ENCODE measurements at places on chromosomes 13 and 19.

GRCh38 chr13:51912511-51913225 lies 50.9 kb downstream of the CCDC70 start:
- DNase-seq = no peak

DNA sequence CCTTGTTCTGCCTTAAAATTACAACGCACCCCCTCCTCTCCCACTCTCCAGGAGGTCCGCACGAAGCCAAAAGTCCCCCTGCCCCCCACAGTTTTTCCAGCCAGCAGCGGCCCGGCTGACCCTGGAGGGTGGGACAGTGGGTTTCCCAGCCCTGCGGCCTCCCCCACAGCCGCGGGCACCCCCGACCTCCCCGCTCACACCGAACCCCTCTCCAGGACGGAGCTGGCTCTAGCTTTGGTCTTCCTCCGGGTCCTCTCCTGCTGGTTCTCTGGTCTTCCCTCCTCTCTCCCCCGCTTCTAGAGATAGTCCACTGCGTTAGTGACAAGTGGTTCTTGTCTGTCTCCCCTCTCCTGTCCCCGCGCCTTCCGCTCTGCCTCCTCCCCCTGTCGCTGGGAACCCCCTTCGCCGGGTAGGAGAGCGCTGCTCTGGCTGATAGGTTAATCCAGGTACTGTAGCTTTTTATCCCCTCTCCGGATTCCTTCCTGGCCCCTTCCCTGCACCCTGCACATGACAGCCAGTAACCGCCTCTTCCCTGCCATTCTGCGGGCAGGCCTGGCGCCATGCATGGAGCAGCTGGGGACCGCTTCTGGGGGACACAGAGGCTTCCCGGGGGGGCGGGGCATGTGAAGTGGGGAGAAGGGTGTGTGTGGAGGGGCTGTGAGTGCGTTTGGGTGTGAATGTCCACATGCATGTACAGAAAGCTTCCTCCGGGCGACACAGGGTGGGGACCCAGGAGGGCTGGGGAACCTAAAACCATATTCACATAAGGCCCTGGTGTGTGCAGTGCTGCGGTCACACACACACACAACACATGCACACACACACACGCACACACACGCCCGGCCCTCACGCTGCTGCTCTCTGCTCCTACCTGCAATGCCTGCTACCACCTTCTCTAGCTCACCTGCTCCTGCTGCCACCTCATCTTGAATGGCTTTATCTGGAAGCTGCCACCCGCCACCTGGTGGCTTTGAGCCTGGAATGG lies 17.2 kb downstream of the PRR36 start:
- no peak for DNase-seq

DNA sequence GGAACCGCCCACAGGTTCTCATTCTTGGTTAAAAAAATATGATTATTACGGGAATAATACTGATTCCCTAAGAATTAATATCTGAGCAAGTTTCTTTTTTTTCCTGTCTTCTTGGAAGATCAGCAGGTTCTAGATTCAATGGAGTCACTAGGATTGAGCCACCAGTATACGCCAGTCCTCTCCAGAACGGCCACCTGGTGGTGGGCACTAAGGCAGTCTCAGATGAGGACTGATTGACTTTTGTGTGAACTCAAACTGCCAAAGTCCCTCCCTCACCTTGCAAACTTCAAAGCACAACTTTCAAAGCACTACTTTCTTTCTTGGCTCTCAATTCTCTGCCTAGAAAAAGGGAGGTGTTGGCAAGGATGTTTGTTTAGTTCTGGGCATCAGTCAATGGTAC lies 33.3 kb upstream of the ALOX5AP start:
- no peak for DNase-seq

GRCh38 chr13:20526664-20527063 lies 1.0 kb upstream of the CRYL1 start:
- peak; percentile 48 for DNase-seq

DNA sequence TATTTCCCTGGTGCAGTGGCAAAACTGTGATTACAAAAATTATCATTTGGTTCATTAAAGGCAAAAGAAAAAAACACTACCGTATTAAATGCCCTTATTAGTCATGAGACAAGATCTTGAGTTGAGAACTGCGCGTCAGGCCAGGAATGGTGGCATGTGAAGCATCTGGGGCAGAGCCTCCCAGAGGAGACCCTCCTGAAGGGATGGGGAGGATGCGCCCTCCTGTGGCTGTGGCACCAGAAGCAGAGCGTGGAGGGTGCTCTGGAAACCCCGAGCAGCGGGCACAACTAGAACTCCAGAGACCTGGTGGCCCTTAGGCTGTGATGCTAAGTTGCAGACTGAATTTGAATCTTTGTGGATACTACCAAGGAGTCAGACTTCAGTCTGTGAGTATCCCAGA lies 11.5 kb downstream of the CUL4A start:
- no peak for DNase-seq

GRCh38 chr19:29606420-29606747 lies 301 bp downstream of the POP4 start:
- DNase-seq = no peak

- no peak for DNase-seq
Measured at GRCh38 chr13:102873653-102874052, 27.8 kb downstream of the ERCC5 start.

- no peak for DNase-seq
Measured at GRCh38 chr13:112905619-112905989, 63.4 kb upstream of the MCF2L start.

DNA sequence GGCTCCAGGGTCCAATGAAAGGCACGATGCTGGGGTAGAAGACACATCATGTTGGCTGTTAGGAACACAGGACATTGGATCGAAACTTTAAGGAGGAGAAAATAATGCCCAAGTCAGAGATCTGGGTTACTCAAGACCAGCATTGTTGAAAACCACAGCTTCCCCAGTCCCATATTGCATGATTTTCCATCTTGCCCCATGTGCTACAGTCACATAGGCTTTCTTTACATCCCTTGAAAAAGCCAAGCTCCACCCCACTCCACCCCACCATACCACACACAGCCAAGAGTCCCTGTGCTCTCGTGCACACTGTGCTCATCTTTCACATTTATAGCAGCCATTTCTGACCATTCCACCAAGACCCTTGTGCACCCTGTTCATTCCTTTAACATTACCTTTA lies 636.2 kb downstream of the DIAPH3 start:
- DNase-seq = no peak

DNA sequence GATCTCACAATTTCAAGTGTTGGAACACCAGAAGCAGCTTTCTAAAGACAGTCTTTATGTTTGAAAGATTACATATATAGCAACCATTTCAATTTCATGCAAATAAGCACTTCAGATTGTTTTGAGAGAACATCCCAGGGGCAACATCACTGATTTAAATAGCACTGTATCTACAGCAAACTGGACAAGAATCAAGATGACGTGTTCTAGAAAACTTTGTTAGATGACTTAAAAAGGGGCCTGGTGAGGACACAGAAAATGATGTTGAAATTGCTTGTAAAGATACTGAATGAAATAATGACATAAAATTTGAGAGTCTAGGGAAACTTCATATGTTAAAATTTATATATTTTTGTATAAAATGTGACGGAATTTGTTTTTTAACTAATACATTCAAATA lies 277.1 kb downstream of the KLF12 start:
- DNase-seq = no peak

DNA sequence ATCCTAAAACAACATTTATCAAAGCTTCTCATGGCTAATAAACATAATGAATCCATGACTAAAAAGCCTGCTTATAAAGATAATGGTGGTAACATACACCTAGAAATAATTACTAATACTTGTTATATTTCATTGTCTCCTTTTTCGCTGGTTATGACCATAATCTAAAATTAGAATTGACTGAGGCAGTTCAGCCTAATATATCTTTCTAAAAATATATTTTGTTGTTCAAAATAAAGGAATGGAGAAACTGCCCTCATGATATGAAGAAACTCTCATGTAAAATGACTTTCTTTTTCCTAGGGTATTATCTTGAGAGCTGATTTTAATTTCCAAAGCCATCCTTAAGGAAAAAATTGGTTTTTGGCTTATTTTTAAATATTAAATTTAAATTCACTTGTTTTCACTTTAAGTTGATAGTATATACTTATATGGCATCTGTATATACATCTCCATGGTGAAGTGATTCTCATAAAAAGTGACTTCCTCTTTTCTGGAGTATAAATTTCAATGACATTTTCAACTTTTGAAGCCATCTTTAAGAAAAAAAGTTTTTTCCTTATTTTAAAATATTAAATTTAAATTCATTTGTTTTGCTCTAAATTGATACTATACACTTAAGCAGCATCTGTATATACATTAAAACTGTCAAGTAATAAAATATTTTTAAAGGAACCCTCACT lies 204.6 kb downstream of the VWA8 start:
- DNase-seq = no peak

DNA sequence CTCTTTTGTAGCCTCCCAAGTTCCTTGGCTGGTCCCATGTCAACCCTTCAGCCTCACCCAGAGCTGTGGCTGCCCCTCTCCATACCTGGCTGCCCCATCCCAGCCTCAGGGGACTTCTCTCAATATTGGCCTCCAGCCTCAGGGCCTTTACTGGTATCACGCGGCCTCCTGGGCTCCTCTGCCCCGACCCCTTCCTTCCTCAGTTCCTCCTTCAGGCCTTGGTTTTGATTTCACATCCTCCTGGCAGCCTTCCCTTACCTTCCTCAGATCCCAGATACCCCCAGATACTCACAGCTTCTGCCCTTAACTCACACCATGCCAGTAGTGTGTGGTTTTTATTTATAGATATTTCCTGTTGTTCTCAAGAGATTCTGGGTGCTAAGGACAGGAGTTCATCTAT lies 12.8 kb upstream of the SCN1B start:
- no peak for DNase-seq
